ENCODE measurements at places on chromosomes 1 and 21. TPM values are rescaled to one million over a fixed set of nuclear protein-coding genes. Genes with fewer than 3 reads are reported as not detected.

The ETV3L gene
- not detected for polyA plus RNA-seq

The C1QA gene
- 28.1 TPM for polyA plus RNA-seq

DNA sequence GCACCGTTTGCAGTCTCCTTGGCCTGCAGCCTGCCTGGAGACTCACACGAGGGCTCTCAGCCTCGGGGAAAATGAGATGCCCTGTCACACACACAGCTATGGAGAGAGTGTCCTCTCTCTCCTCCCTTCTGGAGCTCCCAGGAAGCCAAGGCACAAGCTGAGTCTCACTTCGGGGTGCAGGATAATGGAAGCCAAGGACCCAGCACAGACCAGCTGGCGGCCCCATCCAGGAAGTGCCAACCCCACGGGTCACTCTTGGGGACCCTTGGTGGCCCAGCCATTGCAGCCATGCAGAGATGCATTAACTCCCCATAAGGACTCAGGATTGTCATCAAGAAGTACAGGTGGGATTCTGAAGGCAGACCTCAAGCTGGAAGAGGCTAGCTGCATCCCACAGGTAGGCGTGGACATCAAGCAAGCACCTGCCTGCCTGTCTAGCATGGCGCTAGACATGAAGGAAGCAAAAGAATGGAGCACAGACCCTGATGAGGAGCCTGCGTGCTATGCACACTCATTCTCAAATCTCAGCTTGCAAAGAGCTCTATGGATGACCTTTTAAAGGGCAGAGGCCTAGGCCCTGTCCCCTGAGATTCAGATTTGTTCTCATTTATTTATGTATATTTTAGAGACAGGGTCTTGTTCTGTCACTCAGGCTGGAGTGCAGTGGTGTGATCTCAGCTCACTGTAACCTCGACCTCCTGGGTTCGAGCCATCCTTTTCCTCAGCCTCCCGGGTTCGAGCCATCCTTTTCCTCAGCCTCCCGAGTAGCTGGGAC is 49.9 kb downstream of the IRF2BP2 start:
- no peak for DNase-seq

The OR2L8 gene
- not detected for polyA plus RNA-seq

GRCh38 chr1:106063510-106063909 is 993.0 kb upstream of the PRMT6 start:
- no peak for DNase-seq
